ENCODE measurements at places on chromosomes 16 and 17.

- DNase-seq = no peak
Observed at GRCh38 chr17:64572682-64573154, 65.9 kb downstream of the CEP95 start.

- DNase-seq = no peak
Observed at GRCh38 chr16:70480127-70481105, 26.0 kb downstream of the FCSK start.

DNA sequence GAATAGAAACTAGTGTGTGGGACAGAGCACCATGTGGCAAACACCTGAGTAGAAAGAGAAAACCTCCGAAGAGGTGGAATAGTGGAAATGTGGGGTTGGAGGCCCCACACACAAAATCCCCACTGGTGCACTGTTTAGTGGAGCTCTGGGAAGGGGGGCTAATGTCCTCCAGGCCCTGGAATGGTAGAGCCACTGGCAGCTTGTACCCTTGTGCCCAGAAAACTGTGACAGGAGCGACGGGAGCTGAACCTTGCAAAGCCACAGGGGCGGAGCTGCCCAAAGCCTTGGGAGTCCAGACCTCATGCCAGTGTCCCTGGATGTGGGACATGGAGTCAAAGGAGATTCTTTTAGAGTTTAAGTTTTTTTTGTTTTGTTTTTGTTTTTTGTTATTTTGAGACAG is 50.6 kb downstream of the RNF112 start:
- no peak for DNase-seq

GRCh38 chr17:4967539-4968485 is at the start of gene SPAG7:
Gene SPAG7 (minus strand): TSS chr17:4967817. CDS start chr17:4967804, 13 bp downstream.
- DNase-seq = peak; percentile 83

- DNase-seq = no peak
Observed at GRCh38 chr16:3356118-3356517, 429 bp downstream of the OR2C1 start.

GRCh38 chr17:28199115-28199514 is 119.9 kb upstream of the TMEM97 start:
- no peak for DNase-seq

- no peak for DNase-seq
Observed at GRCh38 chr17:55757659-55758058, 6.8 kb downstream of the PCTP start.

- no peak for DNase-seq
Observed at GRCh38 chr17:64788286-64789060, 126.4 kb upstream of the SMURF2 start.

DNA sequence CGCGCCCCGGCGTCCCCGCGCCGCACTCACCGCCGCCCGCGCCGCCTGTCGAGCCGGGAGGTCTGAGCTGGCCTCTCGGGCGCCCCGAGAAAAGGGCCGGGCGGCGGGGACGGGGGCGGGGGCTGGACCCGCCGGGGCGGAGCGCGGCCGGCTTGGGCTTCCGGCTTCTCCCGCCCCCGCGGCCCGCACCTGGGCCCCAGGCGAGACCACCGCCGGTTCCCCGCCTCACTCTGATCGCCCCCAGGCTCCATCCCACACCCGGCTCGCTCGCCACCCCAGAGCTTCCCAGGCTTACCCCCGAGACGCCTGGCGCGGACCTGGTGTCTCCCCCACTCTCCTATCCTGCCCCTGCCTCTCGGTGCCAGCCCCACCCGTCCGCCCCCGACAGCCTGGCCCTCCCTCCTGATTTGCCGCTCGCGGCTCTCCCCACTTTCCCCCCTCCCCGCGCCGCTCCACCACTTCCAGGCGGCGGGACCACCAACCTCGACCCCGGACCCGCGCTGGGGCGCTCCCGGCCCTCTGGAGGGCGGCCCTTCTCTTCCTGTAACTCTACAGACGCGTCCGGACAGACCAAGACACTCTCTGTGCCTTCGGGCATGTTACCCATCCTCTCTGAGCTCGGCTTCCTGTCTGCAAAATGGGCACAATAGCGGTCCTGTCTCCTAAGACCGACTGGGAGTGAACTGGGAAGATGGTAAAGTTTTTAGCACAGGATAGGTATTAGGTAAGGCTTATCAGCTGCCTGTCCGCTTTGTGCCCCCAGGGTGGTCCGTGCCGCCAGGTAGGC is at the start of gene LITAF:
Gene LITAF, minus strand, starts transcription at position 64 of the 787 bp plus-strand sequence. CDS start 30,189 bp downstream, outside the sequence.
- peak; percentile 42 for DNase-seq

DNA sequence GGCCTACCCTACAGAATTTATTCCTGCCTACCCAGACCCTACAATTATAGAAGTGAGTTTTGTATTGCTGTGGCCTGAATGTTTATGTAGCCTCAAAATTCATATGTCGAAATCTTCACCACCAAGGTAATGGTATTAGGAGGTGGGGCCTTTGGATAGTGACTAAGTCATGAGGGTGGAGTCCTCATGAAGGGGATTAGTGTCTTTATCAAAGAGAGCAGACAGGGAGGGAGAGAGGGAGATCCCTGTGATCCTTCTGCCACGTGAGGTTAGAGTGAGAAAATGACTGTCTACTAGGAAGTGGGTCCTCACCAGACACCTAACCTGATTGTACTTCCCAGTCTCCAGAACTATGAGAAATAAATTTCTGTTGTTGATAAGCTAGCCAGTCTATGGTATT is 981 bp upstream of the DUXB start:
- DNase-seq = no peak

GRCh38 chr17:10109146-10109545 is 89.3 kb downstream of the GAS7 start:
- DNase-seq = no peak

GRCh38 chr17:29061036-29061435 is 18.1 kb downstream of the PIPOX start:
- DNase-seq = no peak

- DNase-seq = no peak
Observed at GRCh38 chr16:10297341-10298006, 88.4 kb upstream of the ATF7IP2 start.

DNA sequence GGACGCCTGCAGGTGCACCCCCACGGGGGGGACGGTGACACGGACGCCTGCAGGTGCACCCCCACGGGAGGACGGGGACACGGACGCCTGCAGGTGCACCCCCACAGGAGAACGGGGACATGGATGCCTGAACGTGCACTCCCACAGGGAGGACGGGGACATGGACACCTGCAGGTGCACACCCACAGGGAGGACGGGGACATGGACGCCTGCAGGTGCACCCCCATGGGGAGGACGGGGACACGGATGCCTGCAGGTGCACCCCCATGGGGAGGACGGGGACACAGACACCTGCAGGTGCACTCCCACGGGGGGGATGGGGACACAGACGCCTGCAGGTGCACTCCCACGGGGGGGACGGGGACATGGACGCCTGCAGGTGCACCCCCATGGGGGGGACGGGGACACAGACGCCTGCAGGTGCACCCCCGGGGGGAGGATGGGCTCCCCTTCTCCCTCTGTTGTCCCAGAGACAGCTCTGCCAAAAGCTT is 114.5 kb upstream of the METRNL start:
- DNase-seq = no peak

GRCh38 chr16:20260215-20261009 is 66.9 kb downstream of the GP2 start:
- DNase-seq = no peak

DNA sequence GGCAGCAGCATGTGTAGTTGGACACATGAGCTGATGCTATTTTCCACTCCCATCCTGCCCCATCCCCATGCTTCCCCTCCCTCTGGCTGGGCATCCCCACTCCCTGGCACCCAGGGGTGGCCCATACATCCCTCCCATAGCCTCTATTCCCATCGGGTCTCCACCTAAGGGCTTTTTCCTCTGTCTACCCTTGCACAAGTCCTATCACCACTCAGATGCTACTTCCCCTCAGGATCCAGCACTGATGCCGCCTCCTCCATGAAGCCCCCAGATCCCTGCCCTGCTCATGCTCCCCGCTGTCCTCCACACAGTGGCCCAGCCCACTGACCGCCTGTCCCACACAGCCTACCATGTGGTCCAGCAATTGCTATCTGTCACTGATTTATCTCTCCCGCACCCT is 15.8 kb downstream of the TRPV1 start:
- DNase-seq = no peak

GRCh38 chr17:68460146-68460545 is 2.9 kb upstream of the WIPI1 start:
- no peak for DNase-seq

GRCh38 chr17:47733674-47734410 is 806 bp downstream of the TBX21 start:
- no peak for DNase-seq

GRCh38 chr16:31460582-31461002 is 1.3 kb downstream of the ARMC5 start:
- DNase-seq = no peak

DNA sequence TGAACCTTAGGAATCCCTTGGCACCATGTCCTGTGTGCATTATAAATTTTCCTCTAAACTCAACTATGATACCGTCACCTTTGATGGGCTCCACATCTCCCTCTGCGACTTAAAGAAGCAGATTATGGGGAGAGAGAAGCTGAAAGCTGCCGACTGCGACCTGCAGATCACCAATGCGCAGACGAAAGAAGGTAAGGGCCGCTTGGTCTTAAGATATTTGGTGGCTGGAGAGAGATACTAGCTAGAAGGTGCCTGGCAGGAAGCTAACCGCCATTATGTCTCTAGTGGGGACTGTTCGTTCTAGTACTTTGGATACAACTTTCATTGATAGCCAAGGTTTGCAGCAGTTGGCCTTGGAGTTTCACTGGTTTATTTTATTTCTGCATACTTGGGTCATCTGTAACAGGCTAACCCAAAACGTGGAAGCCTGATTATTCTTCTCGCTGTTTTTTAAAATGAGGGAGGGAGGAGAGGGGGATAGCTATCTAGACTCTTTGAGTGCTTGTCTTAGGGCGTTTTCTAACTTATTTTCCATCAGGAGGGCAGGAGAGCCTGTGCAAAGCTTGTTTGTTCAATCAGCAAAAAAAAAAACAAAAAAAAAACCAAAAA is 1.3 kb downstream of the RBBP6 start:
- DNase-seq = no peak

DNA sequence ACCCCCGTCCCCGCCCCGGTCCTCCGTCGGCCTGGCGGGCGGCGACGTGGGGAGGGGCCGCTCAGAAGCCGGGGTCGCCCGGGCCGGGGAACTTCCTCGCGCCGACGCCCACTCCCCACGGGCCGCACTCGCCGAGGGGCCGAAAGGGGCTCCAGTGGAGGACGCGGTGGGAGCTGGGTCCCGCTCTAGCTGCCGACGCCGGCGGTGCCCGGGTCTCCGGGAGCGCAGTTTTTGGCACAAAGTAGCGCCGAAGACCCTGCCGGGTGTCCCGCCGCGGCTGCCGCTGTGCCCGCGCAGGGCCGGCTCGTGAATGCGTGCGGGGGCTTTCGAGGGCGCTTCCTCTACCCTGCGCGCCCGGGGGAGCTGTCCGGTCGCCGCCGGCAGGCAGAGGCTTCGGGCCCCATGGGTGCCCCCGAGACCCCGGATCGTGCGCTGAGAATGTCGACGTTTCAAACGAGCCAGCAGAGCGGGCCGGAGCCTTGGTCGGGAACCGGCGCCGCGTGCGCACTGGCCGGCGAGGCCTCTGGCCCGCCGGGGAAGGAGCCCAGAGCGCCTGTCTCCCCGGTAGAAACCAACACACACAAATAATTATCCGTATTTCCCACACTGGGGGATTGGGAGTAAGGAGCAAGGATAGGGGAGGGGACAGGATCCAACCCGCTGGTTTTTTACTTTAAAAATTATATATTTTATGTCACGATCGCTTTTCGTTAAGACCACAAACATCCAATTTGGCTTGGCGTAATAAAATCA is 46.6 kb upstream of the SLC38A10 start:
- no peak for DNase-seq

DNA sequence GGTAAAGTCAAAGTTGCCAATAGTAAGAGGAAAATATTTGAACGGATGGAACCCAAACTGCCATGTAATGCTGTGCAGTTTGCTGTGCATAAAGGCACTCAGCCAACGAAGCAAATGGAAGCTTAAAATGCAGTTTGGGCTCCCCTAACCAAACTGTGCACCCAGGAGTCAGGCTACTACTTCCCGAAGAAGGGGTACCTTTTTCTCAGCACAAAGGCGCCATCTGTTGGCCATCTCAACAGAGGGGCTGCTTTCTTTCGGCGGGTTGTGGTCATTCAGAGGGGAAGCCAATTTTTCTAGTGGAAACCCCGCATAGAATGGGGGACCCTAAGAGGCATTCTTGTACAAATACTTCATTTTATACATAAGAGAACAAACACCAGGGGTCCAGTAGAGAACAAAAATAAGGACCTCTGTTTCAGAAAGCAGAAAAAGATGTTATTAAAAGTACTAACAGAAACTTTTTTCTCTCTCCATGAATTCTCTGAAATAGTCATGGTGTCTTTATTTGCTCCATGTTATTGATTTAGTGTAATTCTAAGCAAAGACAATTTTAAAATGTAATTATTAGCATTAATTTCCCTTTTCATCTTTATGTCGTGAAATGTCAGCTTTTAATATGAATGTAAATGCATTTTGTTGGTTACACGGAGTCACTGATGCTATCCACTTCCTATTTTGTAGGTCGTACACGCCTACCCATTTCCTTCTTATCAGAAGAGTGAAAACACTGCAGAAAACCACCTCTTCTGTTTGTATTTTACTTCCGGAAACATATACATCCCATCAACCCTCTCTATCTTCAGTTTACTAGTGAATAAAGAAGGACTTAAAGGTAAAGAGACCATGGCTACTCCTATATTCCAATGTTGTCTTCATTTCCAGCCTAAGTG is 453.3 kb downstream of the KCNJ2 start:
- DNase-seq = no peak

GRCh38 chr16:64409783-64410210 is 712.1 kb downstream of the CDH11 start:
- no peak for DNase-seq

DNA sequence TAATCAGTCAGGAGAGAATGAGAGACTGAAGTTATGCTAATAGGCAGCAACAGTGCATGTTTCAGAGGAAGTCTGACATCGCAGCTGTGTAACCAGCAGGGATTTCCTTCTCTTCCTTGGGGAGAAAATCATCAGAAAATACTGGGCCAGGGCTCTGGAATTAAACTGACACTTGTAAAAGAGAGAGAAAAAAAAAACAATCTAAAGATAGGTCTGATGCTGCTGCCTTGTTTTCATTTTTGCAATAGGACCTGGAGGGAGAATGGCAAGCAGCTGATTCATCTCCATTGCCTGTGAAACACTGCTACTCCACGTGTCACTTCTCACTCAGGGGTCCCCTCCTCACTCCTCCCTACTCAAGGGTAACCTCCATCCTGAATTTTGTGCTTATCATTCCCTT is 17.7 kb upstream of the CORO6 start:
- no peak for DNase-seq

GRCh38 chr17:66275651-66276050 is 26.8 kb upstream of the PRKCA start:
- no peak for DNase-seq

DNA sequence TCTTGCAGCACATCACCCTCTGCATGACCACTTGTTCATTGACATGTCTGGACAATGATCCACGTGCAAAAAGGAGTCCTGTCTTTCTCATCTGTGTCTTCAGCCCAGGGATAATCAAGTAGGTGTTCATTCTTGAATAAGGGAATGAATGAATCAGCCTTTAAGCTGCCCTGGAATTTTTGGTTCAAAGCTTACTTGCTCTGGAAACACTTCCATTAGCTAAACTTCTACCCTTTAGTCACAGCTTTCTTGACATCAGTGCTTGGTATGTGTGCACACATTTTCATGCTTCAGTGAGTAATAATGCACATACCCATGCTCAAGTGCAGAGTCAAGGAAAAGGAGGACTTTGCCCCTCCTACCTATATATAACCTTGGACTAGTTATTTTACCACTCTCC is 103.0 kb upstream of the CDH13 start:
- DNase-seq = no peak

GRCh38 chr17:67109111-67109510 is 64.8 kb downstream of the CACNG1 start:
- no peak for DNase-seq

- no peak for DNase-seq
Observed at GRCh38 chr17:77527836-77528505, 387.2 kb downstream of the SEC14L1 start.
